Right atrium auricular region (tissue), 2 donors: ENCODE measurements at places on chromosomes 16 and 17. TPM values are rescaled to one million over a fixed set of nuclear protein-coding genes. Genes with fewer than 3 reads are reported as not detected.

DNA sequence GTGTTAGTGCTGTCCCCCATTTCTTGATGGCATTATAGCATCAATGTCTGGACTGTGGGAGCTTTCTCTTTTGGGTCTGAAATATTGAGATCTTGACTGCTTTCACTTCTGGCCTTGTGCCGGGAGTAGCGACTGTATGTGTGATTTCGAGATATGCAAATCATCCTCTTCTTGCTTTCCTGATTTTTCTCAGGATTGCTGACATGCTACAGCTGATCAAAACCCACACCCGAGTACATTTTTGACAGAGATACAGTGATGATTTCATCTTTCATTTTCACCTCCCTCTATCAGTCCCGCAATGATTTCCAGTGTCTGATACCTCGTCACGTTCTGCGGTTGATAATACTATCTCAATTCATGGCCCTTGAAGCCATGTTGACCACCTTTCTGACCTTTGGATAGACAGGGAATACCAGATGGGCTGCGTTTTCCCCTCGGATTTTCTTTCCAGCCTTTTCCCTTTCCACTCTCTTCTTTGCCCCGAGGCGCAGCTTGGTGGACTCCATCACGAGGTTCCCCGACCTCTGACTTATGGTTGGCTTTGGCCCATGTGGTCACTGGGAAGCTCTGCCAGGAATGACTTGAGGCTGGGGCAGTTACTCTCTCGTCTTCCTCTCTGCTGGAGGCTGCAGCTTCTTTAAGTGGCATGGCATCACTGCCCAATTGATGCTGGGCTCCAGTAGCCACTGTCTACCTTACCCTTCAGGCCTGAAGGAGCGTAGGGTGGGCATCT, 184.4 kb downstream of the SNX29 start:
- DNase-seq = no peak

C17orf107 gene
- total RNA-seq = 4.2 TPM

SPDYE4 gene
- total RNA-seq = not detected

USP43 gene
- 0.24 TPM for total RNA-seq

EFCAB13 gene
- total RNA-seq = 2.8 TPM
